CMK (cell line): ENCODE measurements at places on chromosomes 1 and 21.
A peak's percentile ranks its signal among the peaks of the same experiment; 100 is the strongest.

- peak; percentile 32 for DNase-seq
Observed at GRCh38 chr1:214326406-214326805, 45.4 kb downstream of the SMYD2 start.

DNA sequence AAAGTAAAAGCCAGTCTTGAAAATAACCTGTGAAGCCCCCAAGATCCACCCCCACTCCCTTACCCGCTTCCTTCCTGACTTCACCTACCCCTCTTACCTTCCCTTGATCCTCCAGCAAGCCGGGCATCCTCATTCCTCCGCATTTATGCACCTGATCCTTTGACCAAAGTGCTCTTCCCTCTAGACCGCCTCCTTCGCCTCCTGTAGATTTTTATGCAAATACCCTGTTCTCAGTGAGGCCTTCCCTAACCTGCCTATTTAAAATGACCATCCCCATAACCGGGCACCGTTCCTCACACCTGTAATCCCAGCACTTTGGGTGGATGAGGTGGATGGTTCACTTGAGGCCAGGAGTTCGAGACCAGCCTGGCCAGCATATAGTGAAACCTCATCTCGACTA lies 1.1 kb upstream of the NENF start:
- no peak for DNase-seq

- no peak for DNase-seq
Observed at GRCh38 chr1:223878598-223879325, 33.0 kb upstream of the TP53BP2 start.

- DNase-seq = no peak
Observed at GRCh38 chr1:231315887-231316286, 21.8 kb downstream of the EXOC8 start.

GRCh38 chr1:53697721-53698383 lies 41.1 kb downstream of the GLIS1 start:
- DNase-seq = no peak

DNA sequence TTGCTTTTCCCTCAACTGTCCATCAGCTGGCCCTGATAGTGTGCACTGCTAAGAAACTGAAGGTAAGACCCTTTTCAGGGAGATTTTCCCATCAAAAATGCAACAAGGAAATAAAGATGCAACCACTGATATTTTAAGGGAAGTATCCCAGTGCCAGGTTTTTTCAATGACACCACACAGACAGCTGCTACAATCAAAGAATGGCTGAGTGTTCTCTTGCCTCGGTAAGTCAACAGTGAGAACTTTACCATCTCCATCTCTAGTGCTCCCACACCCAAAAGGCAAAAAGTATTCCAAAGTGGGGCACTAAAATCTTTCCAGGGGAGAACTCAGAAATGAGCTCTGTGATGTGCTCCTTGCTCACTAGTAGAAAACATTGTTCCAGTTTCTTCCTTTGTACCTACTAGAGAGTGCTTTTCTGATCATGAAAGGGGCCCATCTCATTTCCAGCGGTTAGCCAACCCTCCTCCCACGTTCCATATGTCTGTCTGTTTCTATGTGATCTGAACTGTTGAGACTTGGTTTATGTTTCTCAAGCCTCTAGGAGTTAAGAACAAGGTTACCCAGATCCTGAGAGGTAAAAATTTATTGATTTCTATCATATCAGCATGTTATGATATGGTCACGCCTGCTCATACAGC lies 67.6 kb upstream of the NEK2 start:
- DNase-seq = no peak

DNA sequence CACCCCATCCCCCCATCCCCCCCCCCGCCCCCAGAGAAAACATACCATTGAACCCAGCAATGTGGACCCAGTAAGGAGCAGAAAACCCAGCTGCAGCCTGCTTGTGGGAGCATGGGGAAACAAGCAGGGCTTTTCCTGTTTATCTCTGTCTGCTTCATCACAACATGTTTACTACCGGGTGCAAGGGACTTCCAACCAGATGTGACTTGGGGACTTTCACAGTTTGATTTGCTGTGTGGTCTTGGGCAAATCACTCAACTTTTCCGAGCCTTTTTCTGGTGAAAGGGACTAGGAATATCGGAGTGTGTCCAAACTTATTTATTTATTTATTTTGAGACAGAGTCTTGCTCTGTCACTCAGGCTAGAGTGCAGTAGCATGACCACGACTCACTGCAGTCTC lies 3.2 kb downstream of the TMCC2 start:
- no peak for DNase-seq

DNA sequence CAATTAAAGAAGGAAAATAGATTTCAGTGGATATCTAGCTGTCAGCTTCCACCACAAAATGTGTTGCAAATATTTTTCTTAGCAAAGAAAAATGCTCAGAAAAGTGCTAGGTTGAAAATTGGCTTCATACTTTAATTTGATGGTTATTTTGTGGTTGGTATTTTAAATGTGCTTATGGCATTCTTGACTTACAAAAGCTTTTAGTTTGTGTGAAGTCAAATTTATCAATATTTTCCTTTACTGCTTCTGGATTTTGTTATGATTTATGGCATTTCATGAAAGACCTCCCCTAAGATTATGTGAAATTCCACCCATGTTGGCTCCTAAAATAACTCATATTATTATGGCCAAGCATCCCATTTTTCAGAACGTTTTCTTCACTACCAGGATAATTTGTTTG lies 51.5 kb downstream of the PSMG1 start:
- DNase-seq = no peak

DNA sequence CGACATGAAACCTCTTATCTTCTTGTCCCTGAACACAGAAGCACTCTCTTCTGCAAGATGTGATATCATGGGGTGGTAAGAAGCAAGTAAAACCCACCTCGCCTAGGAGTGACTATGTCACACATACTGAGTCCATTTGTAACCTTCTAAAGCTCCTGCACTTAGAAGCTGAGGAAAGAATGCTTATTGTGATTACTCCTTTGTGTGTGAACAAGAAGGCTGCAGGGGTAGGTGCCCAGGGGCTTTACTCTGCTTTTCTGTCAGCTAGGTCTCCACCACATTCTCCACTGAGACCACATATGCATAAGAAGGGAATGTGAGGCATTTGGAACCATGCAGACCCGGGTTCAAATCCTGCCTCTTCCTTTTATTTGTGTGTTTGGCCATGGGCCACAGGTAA lies 144.3 kb downstream of the DMRTA2 start:
- no peak for DNase-seq

DNA sequence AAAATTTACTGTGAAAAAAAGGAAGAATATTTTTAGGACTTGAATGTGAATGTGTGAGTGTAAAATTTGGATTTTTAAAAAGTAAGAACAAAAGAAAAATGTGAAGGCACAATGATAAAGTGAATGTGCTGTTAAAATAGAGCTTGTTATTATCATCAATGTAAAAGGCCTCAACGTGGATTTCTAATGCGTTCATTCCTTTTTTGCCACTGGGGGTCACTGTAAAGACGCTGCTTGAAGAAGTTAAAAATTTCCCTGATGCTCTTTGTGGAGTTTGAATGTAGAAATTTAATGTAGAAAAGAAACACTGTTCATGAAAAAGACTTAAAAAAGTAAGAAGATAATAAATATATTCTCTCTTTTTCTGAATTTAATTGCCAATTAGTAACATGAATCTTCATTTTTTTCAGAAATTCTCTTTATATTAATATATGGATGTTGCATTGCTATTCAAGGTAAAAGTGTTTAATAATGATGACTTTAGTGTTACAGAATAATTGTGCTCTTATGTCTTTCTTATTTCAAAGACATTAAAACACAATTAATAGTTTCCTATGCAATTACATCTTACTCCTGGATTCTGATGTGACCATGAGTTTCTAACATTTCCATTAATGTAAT lies 161.5 kb downstream of the DNM3 start:
- peak; percentile 32 for DNase-seq

GRCh38 chr21:26844258-26845065 lies 747 bp downstream of the ADAMTS1 start:
- DNase-seq = no peak

- no peak for DNase-seq
Observed at GRCh38 chr1:33462405-33463164, 9.9 kb upstream of the ZSCAN20 start.

- no peak for DNase-seq
Observed at GRCh38 chr1:228293816-228294500, 86.1 kb downstream of the OBSCN start.

DNA sequence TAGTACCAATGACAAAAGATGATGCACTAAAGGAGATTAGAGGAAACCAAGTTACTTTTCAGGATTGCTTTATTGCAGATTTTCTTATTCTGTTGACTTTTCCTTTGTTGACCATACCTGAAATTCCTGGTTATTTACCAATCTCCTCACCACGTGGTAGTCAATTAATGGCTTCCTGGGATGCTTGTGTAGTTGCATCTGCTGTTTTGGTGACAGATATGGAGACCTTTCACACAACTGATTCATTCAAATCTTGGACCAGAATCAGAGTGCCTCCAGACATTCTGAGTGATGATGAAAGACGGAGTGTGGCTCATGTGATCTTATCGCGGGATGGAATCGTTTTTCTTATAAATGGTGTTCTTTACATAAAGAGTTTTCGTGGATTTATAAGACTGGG lies 91.3 kb downstream of the CATSPERE start:
- DNase-seq = no peak

DNA sequence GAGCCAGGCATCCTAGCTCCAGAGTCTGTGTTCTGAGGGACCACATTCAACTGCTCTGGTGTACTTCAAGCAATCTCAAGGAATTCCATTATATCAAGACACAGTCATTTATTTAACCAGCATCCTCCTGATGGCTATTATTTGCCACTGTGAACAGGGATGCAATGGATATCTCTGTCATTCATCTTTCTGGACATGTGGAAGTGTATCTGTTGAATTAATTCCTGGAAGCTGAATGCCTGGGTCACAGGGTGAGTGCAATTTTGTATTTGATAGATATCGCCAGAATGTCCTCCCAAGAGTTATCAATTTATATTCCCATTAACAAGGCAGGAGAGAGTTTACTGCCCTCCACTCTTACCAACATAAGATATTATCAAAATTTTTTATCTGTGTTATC lies 24.7 kb upstream of the LRP8 start:
- no peak for DNase-seq

GRCh38 chr1:180173451-180173850 lies 18.8 kb downstream of the QSOX1 start:
- no peak for DNase-seq

- no peak for DNase-seq
Observed at GRCh38 chr1:10421637-10422036, 8.6 kb upstream of the CENPS start.

- no peak for DNase-seq
Observed at GRCh38 chr1:234924450-234925355, 203.9 kb downstream of the TOMM20 start.

DNA sequence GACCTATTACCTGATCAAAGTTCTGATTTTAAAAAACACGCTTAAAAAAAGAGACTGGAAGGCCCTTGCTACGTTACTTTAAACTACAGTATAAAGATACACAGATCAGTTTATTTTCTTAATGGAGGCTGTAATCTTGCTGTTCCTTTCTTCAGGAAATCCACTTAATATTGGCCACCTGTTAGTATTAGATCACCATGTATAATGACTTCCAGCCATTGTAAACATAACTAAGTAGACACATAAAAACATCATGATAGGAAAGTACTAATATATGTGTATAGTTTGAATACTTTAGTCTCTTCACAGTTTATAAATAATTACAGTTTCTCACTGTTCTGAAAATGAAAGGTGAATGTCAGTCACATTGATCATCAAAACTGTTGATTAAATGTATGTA lies 68.6 kb downstream of the ADGRL2 start:
- no peak for DNase-seq

GRCh38 chr1:18448889-18449288 lies 31.8 kb upstream of the KLHDC7A start:
- DNase-seq = no peak

DNA sequence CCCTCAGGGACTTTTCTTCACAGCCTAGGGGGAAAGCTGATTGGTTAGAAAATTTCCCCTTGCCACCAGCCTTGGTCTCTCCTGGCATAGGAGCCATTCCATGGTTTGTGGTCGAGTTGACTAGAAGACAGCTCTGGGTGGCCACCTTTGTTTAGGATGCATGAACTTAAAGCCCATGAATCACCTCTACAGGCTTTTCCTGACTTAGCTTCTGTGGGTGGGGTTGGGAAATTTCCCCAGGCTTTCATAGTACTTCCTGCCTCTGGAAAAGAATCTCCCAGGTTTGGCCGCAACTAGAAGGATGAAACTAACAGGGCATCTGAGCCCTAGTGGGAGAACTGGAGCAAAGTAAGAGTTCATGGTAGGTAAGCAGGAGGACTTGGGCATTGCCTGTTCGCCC lies 72.6 kb downstream of the SNRPE start:
- no peak for DNase-seq

DNA sequence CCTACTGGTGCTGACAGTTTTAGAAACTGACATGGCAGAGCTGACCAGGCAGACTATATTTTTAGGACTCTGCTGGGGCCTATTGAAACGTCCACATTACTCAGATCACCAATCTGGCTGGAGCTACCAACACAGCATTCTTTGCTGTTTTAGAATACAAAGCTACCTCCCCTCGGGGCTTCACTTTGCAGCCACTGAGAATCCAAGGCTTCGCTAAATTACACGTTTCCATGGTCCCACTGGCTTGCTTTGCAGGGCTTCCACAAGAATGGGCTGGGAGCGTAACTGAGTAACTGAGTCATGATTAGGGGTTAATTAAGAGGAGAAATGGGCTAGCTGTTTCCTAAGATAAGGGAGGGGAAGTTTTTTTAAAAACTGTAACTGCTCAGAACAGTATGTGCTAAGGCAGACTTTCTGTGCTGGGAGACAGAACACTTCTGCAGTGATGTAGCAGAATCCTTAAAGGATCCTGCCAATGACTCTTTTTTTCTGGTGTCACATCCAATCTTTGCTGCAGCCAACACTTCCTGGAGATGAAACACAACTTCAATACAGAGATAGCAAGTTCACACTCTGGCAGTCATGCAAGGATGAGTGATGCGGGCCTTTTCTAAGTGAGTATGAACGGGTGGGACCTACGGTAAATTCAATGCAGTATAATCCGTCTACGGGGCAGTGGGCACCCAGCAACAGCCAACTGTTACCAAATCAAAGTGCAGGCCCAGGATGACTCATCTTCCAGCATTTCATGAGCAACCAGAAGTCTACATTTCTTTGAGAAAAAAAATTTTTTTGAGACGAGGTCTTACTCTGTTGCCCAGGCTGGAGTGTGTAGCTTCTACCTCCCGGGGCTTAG lies 21.5 kb downstream of the NDUFS5 start:
- DNase-seq = peak; percentile 15

DNA sequence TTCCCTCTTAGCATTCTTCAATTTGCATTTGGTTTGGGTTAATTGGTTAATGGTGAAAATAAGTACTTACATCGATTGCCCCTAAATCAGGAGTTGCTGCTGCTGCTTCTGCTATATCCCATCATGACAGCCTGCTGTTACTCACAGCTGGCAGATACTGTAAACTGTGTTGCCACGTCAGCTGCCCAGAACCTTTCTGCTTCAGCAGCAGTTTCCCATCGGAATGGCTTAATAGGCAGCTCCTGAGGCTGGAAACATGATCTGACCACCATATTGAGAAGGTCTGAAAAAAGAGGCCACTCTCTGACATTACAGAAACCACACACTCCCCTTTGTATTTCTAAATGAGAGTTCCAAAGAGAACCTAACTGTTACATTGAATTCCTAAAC lies 14.3 kb upstream of the SEC16B start:
- DNase-seq = no peak

- no peak for DNase-seq
Observed at GRCh38 chr1:220514256-220514655, 13.7 kb upstream of the MARK1 start.

GRCh38 chr1:185566995-185567394 lies 167.2 kb upstream of the HMCN1 start:
- peak; percentile 27 for DNase-seq

GRCh38 chr1:117564227-117565075 lies 41.4 kb upstream of the TENT5C start:
- no peak for DNase-seq
